ENCODE measurements at places on chromosomes 16 and 17.
A peak's percentile ranks its signal among the peaks of the same experiment; 100 is the strongest.

DNA sequence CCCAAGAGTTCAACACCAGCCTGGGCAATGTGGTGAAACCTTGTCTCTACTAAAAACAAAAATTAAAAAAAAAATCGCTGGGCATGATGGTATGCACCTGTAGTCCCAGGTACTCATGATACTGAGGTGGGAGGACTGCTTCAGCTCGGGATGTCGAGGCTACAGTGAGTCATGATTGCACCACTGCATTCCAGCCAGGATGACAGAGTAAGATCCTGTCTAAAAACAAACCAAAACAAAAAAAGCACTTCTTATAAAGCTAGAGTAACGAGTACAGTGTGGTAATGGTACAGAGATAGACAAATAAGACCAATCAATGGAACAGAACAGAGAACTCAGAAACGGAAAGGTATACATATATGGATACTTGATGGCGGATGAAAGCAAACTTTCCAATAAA lies 4.4 kb downstream of the NSMCE1 start:
- DNase-seq: no peak

DNA sequence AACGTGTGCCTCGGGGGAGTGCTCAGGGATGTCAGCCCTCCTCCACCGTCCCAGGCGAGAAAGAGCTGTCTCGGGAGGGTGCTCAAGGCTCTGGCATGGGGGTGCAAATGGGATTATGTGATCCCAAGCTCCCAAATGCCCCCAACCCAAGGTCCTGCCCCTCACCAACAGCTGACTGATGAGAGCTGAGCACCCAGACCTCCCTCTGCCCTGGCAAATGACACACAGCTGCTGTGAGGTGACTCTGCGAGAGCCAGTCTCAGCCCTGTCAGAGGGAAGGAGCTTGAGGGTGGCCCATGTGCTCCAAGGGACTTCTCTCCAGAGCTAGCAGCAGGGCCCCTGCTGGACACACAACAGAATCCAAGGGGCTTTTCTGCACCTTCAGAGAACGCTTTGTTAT lies 7.7 kb downstream of the CDH5 start:
- DNase-seq: no peak

GRCh38 chr16:49352892-49353291 lies 20.7 kb upstream of the C16orf78 start:
- no peak for DNase-seq

GRCh38 chr16:71709229-71709781 lies 15.2 kb downstream of the PHLPP2 start:
- no peak for DNase-seq

- DNase-seq: no peak
Observed at GRCh38 chr17:34974794-34975785, 5.2 kb upstream of the LIG3 start.

DNA sequence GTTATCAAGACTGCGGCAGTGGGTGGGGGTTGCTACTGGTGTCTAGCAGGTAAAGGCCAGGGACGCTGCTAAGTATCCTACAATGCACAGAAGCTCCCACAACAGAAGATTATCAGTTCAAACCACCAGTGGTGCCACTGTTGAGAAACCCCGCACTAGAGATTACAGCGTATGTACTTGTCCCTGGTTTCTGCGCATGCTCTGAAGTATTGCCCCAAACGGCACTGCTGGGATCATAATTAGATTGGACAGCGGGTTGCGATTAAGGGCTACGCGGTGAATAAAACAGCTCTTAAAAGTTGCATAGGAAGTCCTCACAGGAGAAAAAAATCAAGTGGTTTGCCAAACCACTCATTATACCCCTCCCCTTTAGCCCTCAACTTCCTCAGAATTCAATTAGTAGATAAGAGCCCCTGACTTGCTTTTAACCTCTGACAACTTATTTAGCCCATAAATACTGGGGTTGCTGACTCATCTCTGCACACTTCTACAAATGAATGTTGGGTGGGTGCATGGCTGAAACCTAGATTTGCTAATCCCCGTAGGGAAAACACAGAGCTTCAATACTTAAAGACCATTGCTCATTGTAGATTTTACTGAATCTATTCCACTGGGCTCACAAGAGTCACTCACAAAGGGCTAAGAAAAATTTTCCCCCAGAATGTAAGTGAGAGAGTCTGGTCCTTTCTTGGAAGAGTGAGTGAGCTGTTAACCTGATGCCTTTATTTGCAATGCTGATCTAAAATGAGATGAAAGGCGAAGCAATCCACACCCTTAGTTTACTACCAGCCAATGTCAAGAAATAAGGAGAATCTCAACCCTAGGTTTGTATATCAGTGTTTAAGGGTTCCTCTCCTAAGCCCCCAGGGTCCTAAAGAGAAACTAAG lies 91.8 kb downstream of the RGS9 start:
- no peak for DNase-seq

- DNase-seq: peak; percentile 6
Observed at GRCh38 chr17:6753006-6753445, 2.8 kb upstream of the XAF1 start.

DNA sequence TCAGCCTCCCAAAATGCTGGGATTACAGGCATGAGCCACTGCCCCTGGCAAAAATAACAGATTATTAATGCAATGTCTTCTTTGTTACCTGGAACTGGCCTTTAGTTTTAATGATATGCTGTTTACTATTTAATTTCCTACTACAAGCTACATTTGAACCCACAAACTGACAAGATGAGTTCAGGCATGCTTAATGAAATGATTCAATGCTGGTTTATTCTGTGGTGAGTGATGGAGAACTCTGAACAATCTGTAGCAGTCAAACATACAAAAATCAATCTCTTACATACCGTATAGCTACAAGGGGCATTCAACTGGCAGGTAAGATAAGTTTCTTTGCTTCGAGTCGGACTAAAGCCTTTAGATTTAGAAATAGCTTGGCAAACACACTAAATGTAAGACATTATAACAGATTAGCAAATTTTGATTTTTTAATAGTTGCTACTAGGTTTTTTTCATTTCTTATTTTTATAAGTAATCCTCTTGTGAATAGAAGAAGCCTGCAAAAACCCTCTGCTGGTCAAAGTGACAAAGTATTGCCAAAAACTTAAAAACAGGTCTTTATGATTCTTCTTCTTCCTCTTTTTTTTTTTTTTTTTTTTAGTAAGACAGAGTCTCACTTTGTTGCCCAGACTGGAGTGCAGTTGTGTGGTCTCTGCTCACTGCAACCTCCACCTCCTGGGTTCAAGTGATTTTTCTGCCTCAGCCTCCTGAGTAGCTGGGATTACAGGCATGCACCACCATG lies 138.5 kb downstream of the SSH2 start:
- DNase-seq: no peak

DNA sequence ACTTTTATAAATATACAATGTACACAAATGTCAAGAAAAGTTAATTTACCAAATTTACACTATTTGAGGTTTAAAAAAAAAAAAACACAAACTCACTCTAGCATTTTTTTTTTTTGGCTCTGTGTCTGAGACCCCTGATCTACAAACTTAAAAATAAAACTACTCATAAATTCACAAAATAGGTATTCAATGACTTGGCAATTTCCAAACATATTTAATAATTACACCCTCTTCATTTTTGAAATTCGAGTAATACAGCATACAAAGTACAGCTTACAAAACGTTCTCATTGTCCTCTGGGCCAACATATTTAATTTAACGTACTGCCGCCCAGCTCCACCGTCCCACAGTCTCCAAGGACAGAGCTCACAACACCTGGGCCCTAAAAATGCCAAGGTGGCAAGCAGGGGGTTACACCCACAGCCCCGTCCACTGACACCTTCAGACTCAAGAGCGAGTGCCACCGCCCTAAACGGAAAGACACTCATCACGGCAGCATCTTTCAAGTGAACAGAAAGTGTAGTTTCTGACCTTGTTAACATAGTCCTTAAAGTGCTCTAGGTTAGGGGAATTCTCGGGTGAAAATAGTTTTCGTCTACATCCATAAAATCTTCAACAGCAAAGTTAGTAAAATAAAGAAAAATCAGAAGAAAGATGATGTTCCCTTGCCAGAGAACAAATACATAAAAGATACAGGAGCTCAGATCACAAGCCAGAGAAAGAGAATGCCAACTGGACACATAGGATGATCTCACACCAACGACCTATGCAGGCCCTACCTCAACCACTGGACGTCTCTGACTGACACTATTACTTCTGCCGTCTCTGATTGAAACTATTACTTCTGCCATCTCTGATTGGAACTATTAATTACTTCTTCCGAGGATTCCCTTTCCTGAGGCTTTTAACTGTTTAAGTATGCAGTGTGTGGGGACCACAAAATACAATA lies 4.2 kb downstream of the ADCY9 start:
- DNase-seq: no peak

- no peak for DNase-seq
Observed at GRCh38 chr17:56847106-56847505, 13.2 kb downstream of the DGKE start.

DNA sequence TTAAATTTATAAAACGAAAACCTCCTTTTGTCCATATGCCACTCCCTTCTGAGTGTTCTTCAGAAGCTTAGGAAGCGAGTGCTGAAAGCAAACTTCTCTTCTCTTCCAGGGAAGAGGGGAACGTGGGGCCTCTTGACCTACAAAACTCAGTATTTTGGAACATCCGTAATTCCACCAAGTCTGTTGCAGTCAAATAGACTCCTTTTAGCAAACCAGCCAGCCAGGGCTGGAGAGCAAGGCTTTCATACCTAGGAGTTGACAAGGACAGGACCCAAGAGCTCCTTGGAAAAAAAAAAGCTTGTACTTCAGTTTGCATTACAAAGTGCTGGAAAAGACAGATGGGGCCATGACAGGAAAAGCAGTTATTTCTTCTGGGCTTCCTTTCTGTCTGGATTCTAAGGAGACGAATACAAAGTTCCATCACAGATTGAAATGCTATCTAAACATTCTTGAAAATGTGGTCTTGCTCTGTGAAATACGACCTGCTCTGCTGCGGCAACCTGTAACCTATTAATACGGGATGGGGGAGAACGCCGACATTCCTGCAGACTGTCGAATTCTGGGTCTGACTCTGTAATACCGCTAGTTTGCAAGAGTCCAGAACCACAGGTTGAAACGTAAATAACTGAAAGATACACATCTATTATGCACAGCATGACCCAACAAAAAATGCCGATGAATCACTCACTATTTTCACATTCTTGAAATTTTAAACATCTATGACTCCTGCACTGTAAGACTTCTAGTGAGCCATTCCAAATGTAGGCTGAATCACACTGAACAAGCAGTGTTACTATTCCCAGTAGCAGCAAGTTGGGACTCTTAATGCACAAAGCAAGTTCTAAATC lies 20.6 kb downstream of the VPS53 start:
- no peak for DNase-seq

DNA sequence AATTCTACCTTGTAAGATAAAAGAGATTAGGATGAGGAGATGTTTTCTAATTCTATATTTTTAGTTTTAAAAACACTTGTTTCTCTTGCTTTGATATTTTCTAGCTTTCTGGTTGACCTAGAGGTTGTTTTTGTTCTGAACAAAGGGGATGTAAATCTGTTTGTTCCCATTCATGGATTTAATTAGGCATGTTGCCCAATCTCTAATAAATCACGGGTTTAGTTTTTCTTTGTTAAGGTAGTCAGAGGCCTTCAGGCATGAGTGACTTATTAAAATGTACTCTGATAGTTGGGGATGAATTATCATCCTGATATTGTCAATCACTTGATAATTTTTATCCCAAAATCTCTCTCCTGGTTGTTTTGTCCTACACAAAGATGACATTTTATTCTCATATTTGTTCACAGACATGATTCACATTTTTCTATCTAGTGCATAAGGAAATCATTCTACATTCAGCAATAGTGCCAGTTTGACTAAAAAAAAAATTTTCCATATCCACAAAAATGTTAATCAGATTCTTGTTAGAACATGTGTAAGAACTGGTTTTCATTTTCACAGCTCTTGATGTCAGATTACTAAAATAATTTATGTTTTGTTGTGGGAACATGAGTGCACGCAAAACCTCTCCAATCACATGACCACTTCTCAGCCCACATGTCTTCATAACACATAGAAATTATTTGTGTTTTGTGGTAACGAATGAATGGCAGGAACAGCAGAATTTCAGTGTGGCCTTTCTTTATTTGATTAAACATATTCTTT lies 95.7 kb upstream of the AKTIP start:
- no peak for DNase-seq

DNA sequence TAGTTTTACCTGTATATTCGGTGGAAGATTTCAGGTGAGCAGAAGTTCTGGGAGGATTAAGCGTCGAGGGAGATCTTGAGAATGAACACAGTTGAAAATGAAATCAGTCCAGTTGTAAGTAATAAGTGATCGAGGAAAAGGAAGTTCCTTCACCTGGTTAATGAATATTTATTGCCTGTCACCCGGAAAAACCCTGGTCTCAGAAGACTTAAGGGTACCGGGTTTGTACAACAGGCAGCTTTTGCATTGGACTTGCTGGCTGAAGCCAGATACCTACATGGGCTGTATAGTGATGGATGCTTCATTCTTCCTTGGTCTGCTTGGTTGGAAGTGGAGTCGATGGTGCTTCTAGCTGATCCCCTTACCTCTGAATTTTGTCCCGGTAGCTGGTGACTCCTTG lies 72.7 kb downstream of the PRKCA start:
- DNase-seq: no peak

DNA sequence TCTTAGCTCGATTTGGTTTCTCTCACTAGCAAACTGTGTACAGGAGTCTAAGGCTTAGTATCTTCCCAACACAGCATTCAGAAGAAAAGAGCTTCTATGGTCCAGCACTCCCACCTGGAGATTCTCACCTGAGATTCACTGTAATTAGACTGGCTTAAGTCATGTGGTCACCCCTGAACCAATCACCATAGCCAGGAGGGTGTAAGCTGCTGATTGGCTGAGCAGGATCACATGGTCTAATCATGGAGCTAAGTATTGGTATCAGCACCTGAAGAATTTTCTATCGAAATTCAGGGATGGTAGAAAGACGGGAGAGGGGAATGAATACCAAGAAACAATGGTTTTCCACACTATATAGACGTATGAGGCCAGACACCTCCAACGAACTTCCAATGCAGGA lies 359.8 kb upstream of the ERCC4 start:
- DNase-seq: no peak

- DNase-seq: no peak
Observed at GRCh38 chr17:67211742-67212141, 33.3 kb downstream of the HELZ start.

GRCh38 chr17:65785109-65785508 lies 223.7 kb upstream of the AXIN2 start:
- DNase-seq: no peak

GRCh38 chr16:13594823-13595222 lies 325.1 kb upstream of the ERCC4 start:
- DNase-seq: no peak

DNA sequence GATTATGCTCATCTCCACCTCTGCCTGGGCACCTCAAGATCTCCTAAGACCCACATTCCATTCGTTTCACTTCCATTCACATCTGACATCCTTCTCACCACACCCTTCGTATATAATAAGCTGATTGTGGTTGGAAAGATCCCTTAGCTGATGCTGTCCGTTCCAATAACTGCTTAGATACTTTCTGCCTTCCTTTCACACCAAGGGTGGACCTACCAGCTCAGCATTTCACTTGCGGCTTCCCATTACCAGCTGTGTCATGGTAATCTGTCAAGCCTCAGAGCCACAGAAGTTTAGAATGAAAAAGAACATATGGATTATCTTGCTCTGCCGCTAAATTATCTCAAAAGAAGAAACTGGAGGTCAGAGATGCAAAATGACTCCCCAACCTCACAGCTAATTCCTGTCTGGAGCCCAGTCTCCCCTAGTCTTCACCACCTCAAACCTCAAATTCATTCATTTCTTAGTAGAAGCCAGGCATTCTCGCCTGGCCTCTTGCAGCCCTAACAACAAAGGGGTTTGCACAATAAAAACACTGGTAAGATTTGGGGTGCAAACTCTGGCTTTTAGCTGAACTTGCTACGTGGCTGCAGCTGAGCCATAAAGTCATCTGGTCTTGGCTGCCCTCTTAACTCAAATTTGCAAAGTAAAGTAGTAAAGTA lies 182.8 kb upstream of the HS3ST3A1 start:
- DNase-seq: no peak

Measured in effector CD8-positive, alpha-beta T cell (primary cell).